Right ventricle myocardium superior (tissue), 1 donor: ENCODE measurements at places on chromosomes 16 and 17. TPM values are rescaled to one million over a fixed set of nuclear protein-coding genes. Genes with fewer than 3 reads are reported as not detected.

DNA sequence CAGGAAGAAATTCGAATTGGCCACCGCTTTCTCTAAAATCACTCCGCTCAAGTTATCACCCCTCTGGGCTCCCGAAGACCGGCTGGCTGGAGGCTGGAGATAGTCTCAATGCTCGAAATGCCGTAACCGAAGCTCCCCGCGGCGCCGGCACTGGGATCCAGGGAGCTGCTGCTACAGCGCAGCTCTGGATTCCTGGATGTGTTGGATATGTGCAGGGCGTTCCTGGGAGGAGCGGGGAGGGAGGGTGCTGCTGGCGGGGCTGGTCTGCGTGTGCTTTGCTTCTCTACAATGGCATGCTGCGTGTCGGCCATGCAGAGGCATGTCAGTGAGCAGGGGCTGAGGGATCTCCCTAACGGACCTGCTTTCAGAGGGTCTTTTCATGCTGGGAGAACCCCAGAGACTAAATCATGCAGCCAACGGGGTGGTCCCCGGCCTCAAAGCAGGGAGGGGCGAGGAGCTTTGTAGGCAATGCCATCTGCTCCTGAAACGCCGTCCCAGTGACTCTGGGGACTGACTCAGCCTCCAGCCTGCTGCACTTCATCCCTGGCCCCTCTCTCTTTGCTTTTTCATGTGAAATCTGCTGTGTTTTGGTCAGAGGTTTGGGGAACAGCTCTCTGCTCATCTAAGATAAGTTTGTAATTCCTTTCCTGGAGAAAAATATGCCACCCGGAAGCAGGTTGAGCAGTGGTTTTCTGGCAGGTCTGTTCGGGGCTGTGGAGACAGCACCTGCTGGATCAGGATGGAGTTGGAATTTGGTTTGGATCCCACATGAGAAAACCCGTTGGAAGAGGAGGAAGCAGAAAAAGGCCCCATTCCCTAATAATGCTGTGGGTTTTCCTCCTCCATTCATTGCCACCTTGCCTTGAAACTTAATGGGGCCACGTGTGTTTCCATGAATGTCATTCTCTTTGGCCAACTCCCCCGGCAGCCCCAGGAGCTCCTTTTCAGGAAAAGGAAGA, 311.4 kb downstream of the SEC14L1 start:
- DNase-seq: peak; percentile 87

GRCh38 chr17:81415681-81416080, 20.4 kb downstream of the BAHCC1 start:
- no peak for DNase-seq

Gene NSF
- total RNA-seq: 23.2 TPM

Gene CCL17
- total RNA-seq: not detected

GRCh38 chr16:9035996-9036395, 55.4 kb upstream of the HAPSTR1 start:
- no peak for DNase-seq

- DNase-seq: peak; percentile 30
Measured at GRCh38 chr17:17363638-17364337, 60.6 kb downstream of the NT5M start.

Gene AOC2
- 0.32 TPM for total RNA-seq

DNA sequence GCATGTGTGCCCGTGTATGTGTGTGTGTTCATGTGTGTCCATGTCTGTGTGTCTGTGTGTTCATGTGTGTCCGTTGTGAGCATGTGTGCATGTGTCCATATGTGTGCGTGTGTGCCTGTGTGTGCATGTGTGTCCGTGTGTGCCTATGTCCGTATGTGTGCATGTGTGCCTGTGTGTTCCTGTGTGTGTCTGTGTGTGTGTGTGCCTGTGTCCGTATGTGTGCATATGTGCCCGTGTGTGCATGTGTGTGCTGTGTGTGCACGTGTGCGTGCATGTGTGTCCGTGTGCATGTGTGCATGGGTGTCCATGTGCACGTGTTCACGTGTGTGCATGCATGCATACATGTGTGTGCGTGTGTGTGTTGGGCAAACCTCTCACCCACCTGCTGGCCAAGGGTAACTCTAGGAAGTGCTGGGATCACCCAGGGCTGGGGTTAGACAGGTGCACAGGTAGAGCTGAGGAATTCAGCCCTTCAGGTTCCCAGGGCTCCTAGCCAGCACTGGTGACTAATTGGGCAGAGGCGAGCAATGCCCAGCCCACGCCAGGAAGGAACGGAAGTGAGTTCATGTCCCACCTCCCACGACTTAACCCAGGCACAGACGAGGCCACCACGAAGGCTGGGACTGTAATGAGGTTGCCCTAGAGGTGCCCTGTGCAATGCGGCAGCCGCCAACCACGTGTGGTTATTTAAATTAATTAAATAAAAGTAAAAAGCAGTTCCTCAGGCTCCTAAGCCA, 8.2 kb upstream of the CSNK1D start:
- no peak for DNase-seq

DNA sequence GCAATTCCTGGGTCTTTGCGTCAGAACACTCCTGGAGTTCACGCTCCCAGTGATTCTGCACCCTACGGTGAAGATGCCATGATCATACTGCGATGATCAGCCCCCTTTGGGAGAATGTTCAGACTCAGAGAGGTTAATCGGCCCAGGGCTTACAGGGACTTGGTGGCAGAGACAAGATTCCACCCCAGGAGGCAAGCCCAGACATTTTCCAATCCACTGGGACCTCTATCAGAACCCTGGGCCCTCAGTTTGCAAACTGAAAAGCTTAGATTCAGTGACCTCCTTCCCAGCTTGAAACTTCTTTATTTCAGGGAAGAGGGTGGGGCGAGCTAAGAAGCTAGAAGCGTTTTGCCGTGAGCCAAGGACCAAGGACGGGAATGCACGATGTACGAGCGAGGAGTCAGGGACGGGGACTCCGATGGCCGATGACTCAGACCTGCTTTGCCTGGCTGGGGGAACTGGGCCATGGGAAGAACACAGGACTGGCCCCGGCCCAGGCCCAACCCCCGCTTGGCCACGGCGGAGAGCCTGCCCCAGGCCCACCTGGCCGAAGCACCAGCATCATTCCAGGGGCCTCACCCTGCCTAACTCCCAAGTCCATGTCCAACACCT, 34.7 kb downstream of the SOCS3 start:
- DNase-seq: peak; percentile 82

DNA sequence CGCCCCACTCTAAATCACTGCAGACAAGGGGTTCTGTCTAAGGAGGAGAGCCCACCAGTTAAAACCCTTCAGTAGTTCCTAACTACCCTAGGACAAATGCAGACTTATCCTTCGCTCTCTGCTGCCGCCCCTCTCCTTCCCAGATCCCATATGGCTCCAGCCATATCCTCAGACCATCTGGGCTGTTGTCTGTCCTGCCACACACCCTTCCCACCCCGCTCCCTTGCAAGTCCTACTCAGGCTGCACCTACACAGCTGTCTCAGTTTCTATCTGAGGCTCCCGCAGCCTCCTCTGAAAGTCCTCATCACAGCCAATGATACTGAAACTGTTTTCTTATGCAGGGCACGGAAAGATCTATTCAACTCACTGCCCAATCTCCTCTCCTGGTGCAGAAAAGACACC, 720 bp upstream of the BCKDK start:
- no peak for DNase-seq

DNA sequence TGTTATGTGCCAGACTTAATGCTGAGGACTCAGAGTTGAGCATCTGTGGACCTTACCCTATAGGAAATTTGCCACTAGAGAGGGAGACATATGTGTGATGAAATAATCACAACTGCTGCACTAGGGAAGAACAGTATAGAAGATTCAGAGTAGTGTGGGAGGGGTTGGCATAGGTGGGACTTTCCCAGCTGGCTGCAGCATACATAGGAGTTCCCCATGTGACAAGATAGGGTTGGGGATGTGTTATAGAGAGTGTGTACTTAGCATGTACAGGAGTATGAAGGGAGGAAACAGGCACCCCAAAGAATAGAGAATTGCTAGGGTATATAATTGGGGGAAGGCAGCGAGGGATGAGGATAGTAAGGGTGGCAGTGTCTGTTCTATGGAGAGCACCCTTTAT, 2.9 kb downstream of the NUP93 start:
- no peak for DNase-seq

Gene SHISA9
- 0.24 TPM for total RNA-seq

Gene TEKT1
- total RNA-seq: not detected

DNA sequence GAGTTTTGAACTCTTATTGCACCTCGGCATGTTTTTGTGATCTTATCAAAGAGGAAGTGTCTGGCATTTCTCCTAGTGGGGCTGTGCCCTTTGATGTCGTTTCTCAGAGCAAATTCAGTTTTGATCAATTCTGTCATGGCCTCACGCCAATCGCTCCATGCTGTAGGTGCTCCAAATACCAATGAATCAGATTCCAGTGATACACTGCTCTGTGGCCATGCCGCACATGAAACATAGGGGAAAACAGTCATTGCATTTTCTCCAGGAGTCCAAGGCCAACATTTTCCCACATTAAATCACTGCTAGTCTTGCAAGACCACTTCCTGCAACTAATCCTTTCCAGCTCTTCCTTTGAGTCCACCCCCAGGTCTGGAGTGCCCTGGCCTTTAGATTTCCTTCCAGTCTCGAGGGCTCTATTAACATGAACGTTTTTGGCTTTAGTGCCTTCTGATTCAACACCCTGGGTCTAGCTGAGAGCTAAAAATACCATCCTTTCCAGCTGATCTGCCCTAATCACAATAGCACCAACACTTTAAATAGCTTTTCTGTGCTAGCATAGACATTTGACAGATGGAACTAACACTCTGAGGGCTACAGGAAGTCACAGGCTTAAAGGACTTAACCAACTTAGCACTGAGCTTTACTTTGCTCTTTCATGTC, 18.2 kb upstream of the RASL10B start:
- no peak for DNase-seq

Gene MYH1
- not detected for total RNA-seq

DNA sequence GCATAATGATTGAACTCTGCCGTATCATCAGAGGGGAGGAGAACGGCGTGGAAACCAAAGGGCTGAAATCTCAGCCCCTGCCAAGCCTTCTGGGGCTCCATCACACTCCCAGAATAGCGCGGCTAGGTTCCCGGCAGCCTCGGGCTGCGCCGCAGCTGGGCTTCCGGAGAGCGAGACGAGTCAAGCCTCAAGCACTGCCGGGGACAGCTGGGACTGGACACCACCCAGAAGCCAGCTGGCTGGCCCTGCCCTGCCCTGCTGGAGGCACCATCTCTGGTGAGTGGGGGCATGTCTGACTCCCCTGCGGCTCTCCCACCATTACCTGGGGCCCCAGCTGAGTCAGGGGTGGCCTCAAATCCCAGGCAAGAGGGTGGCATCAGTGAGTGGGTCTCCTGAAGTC, 7.2 kb upstream of the GPRC5C start:
- DNase-seq: peak; percentile 72

DNA sequence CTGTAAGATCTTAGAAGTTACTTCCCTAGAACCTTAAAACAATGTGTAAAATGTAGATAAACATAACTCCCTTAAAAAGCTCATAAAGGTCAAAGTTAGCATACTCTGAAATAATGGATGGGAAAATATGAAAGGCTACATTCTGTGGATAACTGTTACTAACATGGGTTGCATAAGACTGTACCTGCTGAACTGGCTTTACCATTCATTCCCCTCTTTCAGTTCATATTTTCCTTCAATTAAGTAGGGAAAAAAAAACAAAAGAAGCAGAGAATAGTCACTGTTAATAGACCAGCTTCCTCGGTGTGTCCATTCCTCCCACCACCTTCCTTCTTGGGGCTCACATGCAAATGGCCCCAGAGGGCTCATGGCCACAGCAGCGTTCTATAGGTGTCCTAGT, 7.5 kb upstream of the MEIOB start:
- DNase-seq: no peak

Gene ZNF385C
- 0.16 TPM for total RNA-seq

DNA sequence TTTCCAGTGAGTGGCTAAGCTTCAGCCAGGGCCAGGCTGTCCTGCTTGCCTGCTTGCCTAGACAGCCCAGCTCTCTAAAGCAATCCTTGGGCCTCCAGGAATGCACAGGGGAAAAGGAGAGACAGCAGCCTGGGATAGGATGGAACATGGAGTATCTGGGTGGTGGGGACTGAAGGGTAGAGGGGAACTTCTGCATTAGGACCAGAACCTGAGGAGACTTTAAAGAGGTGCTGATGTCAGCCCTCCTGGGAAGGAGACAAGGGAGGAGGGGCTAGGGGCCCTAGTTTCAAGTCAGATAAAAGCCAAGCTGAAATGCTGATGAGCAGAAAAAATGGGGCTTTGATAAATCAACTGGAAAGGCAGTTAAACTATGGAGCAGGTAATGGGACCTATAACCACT, 1.8 kb downstream of the HOXB7 start:
- no peak for DNase-seq

Gene ITGAL
- 1.5 TPM for total RNA-seq

Gene SECTM1
- 4.3 TPM for total RNA-seq

DNA sequence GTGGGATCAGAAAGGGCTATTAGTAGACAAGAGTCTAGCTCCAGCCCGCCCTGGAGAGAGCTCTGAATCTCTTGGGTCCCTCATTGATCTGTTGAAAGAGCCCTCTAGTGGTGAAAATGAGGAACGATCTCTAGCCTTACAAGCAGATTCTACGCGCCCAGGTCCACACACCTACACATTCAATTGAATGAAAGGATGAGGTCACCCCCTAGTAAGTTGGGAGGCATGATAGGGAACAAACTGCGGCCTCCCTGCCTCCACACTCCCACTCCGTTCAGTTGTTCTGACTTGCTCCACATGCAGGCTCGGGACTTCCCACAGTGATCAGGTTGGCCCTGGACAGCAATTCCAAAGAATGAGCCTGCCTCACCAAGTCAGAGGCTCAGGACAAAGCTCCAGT, 2.9 kb upstream of the CACNG3 start:
- DNase-seq: peak; percentile 55

Gene KRTAP17-1
- total RNA-seq: not detected

Gene TMC8
- 1.6 TPM for total RNA-seq

Gene CDK10
- total RNA-seq: 20.7 TPM

DNA sequence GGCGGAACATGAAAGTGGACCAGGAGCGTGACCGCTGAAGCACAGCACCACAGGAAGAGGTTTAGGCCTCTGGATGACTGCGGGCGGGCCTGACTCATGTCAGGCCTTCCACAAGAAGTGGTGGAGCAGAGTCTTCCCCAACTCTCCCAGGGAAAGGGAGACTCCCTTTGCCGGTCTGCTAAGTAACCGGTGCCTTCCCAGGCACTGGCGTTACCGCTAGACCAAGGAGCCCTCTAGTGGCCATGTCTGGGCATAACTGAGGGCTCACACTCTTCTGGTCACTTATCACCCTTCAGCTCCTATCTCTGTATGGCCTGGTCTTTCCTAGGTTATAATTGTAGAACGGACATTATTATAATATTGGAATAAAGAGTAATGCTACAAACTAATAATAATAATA, 1931.9 kb downstream of the TP53TG3F start:
- no peak for DNase-seq

Gene KRTAP9-2
- total RNA-seq: not detected

- DNase-seq: no peak
Measured at GRCh38 chr17:30790279-30790678, 34.2 kb downstream of the CRLF3 start.

Gene SPECC1
- total RNA-seq: 8.5 TPM
